AG04449 (cell line): ENCODE measurements at places on chromosomes 7 and 10.

DNA sequence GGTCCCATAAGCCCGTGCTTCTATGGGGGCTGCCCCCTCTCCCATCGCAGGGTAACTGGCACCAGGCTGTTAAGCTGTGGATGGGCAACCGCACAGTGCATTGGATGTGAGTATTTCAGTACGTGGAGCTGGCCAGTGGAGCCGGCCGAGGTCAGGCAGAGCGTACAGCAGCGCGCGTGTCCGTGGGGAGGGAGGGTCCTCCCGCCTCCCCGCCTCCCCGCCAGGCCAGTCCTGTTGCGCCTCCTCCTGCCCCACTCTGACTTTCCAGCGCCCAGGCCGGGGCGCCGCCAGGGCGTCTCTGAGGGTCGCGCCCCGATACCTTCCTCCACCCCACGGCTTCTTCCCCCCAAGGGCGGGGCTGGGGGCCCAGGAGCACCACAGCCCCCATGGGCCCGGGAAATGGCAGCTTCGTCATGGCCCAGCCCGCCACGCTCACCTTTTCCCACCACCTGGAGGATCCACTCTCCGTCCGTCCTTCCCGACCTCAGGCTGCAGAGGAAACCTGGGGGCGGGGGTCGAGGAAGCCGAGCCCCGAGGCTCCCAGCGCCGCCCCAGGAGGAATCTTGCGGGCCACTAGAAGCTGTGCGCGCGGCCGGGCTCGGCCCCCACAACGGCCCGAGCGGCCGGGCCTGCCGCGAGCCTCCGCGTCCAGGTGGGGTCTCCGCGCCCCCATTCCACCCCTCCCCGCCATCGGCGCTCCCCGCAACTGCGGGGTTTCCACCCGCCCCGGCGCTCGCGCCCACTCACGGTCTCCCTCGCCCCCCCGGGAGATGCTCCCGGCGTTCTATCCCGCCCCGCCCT lies 831 bp upstream of the PFKP start:
- no peak for DNase-seq

- DNase-seq = no peak
Measured at GRCh38 chr10:5776136-5776880, 36.9 kb downstream of the GDI2 start.

- DNase-seq = no peak
Measured at GRCh38 chr7:25478925-25479324, 250.6 kb upstream of the NPVF start.

DNA sequence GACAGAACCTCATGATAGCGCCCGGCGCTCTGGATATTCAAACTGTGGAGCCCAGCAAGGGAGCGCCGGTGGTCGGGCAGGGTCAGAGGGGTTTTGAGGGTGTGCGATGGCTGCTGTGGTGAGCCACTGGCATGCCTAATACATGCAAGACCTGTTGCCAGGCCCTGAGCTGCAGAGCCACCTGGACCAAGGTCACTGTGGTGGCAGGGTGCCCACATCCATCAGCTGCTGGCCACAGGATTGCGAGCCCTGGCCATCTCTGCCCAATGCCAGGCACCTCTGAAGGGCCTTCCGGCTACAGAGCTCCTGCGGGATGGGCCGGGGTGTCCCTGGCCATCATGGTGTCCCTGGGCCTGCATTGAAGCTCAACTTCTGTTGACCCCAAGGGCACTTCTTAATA lies 123.0 kb upstream of the TNRC18 start:
- DNase-seq = no peak

DNA sequence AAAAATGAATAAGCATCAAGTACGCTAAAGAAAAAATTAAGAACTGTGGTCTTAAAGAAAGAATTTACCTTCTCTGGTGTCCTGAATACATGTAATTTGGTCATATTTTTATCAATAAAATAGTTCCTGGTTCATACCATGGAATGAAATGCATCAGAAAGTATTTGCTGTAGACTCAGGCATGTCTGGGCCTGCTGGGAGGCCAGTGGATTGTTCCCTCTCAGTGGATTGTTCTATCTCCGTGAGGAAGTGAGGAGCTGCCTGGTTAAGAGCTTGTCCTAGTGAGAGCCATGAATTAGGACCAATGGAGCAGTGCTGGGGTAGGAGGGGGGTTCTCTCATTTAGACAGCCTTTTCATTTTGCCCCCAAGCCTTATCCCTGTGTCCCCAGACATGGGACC lies 211.7 kb upstream of the HABP2 start:
- no peak for DNase-seq

GRCh38 chr10:75825661-75826060 lies 394.2 kb downstream of the LRMDA start:
- no peak for DNase-seq

DNA sequence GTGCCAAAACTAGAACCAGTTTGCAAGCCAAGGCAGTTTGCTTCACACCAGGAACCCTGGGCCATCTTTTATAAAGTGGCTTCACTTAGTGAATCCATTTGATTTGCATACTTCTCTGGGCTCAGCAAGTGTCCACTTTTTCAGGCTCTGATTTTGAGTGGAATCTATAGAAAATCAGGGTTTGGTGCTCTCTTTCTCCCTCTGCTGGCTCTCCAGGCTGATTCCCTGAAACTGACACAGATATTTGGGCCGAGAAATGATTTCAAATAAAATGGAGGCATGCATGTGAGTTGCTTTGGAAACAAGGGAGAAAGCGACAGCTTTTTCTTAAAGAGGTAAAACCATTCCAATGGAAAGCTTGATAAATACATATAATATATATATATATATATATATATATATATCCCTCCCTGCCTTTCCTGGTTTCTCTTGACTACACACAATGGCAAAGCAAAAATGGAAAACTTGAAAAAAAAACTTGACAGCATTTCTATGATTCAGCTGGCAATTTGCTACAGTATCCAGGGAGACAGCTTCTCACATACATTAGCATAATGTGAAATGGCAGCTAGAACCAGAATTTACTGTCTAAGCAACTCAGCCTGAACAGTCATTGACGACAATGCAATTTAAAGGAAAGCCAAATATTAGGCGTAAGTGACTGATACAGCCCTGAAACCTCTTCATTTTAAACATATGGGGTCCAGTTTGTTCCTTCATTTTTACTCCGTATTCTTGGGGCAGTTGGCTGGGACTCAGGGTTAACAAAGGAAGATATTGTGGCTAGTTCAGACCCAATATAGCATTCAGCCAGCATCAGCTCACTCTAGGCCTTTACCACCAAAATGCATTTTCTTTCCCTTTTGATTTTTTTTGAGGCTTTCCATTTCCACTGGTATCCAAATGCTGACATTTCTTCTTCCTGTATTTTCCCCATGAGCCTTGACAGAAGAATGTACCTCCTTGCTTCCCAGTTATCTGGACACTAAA lies 188.5 kb downstream of the TMEM178B start:
- no peak for DNase-seq

- DNase-seq = no peak
Measured at GRCh38 chr10:12489806-12490205, 140.5 kb downstream of the CAMK1D start.

DNA sequence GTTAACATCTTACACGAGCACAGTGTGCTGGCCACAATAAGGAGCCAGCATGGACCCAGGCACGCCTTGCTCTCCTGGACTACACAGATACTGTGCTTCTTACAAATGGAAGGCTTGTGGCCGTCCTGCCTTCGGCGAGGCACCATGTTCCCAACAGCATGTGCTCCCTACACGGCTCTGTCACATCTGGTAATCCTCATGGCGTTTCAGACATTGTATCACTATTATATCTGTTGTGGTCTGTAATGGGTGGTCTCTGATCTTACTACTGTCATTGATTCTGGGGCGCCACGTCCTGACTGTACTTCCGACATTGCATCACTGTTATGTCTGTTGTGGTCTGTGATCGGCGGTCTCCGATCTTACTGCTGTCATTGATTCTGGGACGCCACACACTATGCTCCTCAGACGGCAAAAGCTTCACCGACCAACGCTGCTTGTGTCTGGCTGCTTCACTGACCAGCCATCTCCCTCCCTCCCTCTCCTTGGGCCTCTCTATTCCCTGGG lies 195.4 kb downstream of the MAD1L1 start:
- no peak for DNase-seq

DNA sequence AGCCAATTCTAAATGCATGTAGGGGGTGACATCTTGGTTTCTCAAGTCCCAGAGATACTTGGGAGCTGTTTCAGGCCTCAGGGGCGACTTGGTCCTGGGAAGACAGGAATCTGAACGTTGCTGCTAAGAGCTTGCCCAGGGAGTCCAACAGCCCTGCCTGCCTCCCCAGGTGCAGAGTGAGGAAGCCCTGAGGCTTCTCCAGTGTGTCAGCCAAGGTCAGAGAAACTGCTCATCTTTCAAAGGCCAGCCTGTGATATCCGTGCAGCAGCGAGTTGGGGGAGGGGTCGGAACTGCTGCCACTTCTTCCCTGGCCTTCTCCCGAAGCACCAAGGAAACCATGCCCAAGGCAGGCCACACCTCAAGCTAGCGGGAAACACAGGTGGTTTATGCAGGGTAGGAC lies 9.7 kb downstream of the GDF2 start:
- no peak for DNase-seq
